ENCODE measurements at places on chromosomes 2 and 18. TPM values are rescaled to one million over a fixed set of nuclear protein-coding genes. Genes with fewer than 3 reads are reported as not detected.

The TLX2 gene
- total RNA-seq: 0.34 TPM

The RALBP1 gene
- 64.0 TPM for total RNA-seq

The CROCC2 gene
- total RNA-seq: not detected

The SLC30A3 gene
- not detected for total RNA-seq

The CCDC102B gene
- 2.7 TPM for total RNA-seq

The NPPC gene
- total RNA-seq: not detected

The GALNT5 gene
- 28.8 TPM for total RNA-seq

The SERTAD2 gene
- total RNA-seq: 10.0 TPM

The REG1B gene
- not detected for total RNA-seq

The KIF1A gene
- not detected for total RNA-seq

The DNER gene
- 21.5 TPM for total RNA-seq

The MYOM1 gene
- total RNA-seq: not detected

The ALPI gene
- total RNA-seq: not detected

The CDK5R2 gene
- total RNA-seq: not detected

The TXNDC9 gene
- 83.6 TPM for total RNA-seq

The HAUS1 gene
- 299 TPM for total RNA-seq

The AKAIN1 gene
- total RNA-seq: not detected

The CPLX4 gene
- total RNA-seq: not detected

The OTOS gene
- not detected for total RNA-seq

The LCT gene
- not detected for total RNA-seq

The COL5A2 gene
- 131 TPM for total RNA-seq

The MYO5B gene
- 5.5 TPM for total RNA-seq

The CSRNP3 gene
- 0.27 TPM for total RNA-seq

The C2orf78 gene
- total RNA-seq: not detected

Measured in M059J (cell line).